ENCODE measurements at places on chromosomes 2 and 18.

DNA sequence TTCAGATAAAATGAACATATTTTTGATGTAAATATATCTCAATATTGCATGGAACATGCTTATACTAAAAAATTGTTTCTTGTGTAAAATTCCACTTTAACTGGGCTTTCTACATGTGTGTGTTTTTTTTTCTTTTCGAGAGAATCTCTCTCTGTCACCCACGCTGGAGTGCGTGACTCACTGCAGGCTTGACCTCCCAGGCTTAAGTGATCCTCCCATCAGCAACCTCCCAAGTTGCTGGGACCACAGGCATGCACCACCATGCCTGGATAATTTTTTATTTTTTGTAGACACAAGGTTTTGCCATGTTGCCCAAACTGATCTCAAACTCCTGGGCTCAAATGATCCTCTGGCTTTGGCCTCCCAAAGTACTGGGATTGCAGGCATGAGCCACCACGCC is 254.6 kb downstream of the LOXHD1 start:
- no peak for DNase-seq

GRCh38 chr18:63236406-63236805 is 83.2 kb downstream of the BCL2 start:
- no peak for DNase-seq

GRCh38 chr2:16644221-16644925 is 21.3 kb downstream of the CYRIA start:
- DNase-seq, result no peak

DNA sequence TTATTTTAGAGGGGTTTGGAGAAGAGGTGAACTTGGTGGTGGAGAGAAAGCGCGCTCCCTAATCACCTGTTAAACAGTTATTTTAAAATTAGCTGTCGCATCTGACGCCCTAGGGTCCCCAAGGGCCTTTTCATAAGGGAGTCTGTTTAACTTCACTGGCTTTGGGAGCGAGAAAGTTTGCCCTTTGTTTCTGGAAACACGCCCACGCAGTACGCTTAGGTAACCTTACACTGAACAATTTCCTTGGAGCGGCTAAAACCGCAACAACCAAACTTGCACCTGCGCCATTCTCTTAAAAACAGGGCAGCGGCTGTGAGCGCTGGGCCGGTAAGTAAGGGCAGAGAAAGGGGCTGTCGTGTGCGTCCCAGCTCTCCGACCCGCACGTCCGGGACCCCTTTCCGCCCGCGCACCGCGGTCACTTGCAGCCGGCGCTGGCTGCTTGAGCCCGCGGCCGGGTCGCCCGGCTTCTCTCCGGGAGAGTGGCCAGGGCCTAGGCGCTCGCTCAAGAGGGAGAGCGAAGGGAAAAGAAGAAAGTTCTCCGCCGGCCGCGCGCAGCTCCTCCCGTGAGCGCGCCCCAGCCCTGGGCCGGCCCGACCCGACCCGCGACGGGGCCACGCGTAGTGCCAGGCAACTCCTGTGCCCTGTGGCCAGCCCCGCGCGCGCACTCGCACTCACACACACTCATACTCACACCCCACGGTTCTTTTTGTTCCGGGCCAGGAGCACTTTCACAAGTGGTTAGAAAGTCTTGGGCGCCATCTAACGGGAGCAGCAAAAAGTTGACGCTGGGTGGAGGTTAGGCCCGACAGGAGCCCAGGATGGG is 19.2 kb downstream of the POU3F3 start:
- DNase-seq, result peak; percentile 73
